ENCODE measurements at places on chromosomes 13 and 19. TPM values are rescaled to one million over a fixed set of nuclear protein-coding genes. Genes with fewer than 3 reads are reported as not detected.

Gene TMPRSS9
- polyA plus RNA-seq = 1.1 TPM

Gene KPTN
- 25.7 TPM for polyA plus RNA-seq

Gene SYCN
- not detected for polyA plus RNA-seq

Gene NBEA
- 3.1 TPM for polyA plus RNA-seq

Gene ZNF69
- 1.8 TPM for polyA plus RNA-seq

Gene CYP4F8
- not detected for polyA plus RNA-seq

Gene PRSS57
- polyA plus RNA-seq = 0.24 TPM

DNA sequence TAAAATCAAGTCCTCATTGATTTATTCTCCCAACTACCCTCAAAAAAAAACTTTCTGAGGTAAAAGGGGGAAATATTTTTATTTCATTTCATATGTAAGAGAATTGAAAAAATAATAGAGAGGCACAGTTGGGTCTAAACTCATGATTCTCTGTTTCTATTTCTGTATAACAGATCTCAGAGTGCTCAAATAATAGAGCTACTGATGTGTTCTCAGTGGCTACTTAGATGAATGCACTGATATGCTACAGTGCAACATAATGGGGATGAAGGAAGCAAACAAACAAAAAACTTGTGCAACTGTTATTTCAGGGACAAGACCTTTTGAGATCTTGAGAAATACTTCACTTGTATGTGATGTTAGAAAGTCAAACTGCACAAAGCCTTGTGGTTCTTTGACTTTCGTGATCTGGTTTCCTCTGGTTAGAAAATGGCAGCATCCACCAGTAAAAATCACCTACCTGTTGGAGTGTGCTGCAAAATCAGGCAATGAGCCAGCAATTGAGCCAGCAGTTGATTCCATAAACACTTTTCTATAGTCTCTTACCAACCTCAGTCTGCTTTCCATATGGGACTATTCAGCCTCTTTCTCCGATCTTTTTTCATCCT, 9.7 kb upstream of the DACH1 start:
- no peak for DNase-seq

DNA sequence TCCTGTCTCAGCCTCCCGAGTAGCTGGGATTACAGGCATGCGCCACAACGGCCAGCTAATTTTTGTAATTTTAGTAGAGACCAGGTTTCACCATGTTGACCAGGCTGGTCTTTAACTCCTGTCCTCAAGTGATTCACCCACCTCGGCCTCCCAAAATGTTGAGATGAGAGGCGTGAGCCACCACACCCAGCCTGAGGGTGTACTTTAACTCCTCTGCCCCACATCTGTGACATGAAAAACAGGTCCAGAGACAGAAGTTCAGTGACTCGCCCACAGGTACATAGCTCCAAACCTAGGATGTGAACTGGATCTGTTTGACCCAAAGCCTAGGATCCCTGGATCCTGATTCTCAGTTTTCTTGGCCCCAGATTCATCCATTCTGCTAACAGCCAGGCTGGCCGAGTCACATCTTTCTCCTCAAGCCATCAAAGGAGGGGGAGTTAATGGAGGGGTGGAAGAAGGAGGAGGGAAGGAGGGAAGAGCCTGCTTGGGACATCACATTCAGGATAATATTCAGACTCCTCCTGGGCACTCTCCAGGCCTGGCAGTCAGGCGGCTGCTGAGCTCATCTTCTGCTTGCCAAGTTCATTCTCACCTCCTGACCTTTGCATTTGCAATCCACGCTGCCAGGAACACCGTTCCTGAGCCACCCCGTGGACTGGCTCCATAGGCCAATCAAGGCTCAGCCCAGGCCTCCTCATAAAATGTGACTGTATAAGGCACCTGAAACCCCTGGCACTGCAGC, 3.1 kb downstream of the SPC24 start:
- DNase-seq = no peak

DNA sequence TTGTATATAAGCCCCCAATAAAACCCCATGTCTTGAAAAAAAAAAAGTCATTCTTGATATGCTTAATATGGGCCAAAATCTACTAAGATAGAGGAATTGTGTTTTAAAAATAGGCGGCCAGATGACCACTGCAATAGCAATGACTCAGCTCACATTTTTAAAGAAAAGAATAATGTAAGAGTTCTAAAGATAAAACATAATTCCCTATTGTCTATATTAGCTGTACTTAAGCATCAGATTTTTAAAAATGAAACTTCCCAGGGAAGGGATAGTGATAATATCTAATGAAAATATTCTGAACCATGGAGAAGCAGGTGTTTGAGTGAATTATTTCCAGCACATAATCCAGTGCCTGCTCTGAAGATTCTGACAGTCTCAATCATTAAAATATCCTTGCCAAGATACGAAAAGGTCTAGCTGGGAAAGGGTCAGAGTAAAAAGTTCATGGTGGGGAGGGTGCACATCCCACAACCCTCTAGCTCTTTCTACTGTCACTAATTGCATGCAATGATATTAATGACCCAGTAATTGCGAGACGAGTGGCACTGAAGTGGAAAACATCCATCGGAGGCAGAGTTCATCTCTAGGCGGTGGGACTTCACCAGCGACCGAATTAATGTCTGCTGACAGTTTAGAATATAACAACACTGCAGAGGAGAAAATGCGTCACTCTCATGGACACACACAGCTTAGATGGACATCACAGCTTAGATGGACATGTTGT, 31.6 kb downstream of the EFNB2 start:
- no peak for DNase-seq

- peak; percentile 81 for DNase-seq
Measured at GRCh38 chr19:42252365-42253244, 2.3 kb downstream of the ERF start.

DNA sequence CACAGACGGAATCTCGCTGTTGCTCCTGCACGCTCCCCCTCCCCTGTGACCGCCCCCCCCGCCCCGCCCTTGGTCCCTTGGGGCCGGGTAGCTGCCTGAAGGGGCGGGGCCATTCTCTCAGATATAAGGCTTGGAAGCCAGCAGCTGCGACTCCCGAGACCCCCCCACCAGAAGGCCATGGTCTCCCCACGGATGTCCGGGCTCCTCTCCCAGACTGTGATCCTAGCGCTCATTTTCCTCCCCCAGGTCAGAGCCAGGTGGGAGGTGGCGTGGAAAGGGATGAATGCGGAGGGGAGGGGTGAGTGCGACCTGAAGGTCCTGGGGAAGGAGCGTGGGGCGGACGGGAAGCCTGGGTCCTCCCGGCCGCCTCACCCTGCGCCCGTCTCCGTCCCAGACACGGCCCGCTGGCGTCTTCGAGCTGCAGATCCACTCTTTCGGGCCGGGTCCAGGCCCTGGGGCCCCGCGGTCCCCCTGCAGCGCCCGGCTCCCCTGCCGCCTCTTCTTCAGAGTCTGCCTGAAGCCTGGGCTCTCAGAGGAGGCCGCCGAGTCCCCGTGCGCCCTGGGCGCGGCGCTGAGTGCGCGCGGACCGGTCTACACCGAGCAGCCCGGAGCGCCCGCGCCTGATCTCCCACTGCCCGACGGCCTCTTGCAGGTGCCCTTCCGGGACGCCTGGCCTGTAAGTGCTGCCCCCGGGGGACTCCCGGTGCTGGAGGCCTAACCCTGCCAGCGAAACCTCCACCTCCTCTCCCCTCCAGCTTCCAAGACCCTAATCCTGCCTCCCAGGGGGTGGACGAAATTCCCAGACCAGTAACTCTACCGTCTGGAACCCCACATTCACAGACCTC, at the start of gene DLL3:
DLL3 (plus strand) TSS at position 150 of the 845 bp plus-strand sequence; CDS start at position 178, 28 bp downstream.
- DNase-seq = peak; percentile 73

DNA sequence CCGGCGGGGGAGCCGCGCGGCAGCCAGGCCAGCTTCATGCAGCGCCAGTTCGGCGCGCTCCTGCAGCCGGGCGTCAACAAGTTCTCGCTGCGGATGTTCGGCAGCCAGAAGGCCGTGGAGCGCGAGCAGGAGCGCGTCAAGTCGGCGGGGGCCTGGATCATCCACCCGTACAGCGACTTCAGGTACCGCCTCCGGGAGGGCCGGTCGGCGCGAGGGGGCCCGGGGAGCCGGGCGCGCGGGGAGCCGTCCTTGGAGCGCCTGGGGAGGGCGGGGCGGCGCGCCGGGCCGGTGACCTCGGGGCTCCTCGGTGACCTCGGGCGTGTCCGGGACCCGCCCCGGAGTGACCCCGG, 690 bp downstream of the HCN2 start:
- no peak for DNase-seq

GRCh38 chr19:18946918-18947317, 5.9 kb upstream of the HOMER3 start:
- no peak for DNase-seq

- DNase-seq = no peak
Measured at GRCh38 chr19:32406161-32407003, 812 bp downstream of the DPY19L3 start.

DNA sequence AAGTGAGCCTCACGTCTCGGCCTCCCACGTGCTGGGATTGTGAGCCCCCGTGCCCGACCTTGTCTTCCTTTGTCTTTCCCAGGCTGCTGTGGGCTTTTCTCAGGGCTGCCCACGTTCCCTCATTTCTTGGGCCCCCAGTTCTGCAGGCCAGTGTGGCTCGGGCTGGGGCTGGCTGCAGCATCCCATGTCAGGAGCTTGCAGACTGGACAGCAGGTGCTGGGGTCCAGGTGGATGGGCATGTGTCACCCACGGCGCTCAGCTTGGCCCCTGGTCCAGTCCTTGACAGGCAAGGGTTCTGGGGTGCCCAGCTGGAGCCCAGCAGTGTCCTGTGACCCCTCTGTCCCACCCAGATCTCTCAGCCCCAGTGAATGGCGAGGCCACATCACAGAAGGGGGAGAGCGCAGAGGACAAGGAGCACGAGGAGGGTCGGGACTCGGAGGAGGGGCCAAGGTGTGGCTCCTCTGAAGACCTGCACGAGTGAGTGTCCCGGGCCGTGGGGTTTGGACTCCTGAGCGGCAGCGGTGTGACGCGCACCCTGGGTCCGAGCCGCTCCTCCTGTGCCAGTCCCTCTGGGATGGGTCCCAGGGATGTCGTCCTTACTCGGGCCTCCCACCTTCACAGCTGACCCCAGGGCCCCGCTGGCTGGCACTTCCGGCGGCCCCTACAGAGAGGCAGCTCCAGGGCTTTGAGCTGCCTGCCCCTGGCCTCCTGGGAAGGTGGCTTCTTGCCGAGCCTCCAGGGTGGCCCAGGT, 17.3 kb downstream of the PLIN4 start:
- no peak for DNase-seq

GRCh38 chr19:50001775-50002174, 23.4 kb downstream of the VRK3 start:
- no peak for DNase-seq

DNA sequence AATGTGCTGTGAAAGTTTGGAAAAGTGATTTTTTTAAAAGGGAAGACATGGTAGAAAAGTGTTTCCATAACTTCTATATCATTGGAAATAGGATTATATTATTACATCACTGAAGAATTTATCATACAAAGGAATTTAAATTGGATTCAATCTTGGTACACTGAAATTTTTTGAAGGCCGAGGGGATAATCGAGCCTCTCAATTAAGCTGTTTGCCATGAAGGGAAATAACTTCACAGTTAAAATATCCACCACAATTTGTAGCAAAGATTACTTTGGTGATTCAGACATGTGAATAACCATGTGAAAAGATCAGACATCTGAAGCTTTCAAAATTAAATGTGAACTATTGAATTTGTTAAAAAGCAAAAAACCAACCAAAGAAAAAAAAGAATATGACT, 215.3 kb downstream of the KLF5 start:
- DNase-seq = no peak

- no peak for DNase-seq
Measured at GRCh38 chr19:10797078-10797477, 38.9 kb downstream of the TMED1 start.

DNA sequence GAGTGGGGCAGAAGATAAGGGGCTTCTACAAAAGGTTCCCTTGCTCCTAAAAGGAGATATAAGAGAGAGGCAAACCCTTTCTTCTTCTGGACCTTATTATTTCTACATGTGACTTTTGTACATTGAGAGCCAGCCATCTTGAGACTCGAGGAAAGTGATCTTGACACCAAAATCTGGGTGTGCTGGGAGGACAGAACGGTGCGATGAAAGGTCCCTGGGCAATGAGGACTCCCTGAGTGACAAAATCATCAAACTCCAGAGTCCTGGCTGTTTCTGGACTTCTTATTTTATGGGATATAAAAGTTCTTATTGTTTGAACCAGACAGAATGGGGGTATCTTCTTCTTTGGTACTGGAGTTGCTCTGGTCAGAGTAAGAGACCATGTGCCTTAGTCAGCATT, 411.0 kb downstream of the ZNF536 start:
- DNase-seq = no peak

- DNase-seq = no peak
Measured at GRCh38 chr13:73367886-73368285, 309.1 kb downstream of the KLF5 start.

GRCh38 chr13:29081036-29081435, 260.9 kb downstream of the MTUS2 start:
- DNase-seq = no peak

GRCh38 chr13:72180253-72180952, 313.4 kb upstream of the DACH1 start:
- DNase-seq = no peak

- DNase-seq = no peak
Measured at GRCh38 chr13:74597526-74597925, 463.3 kb upstream of the KLF12 start.

GRCh38 chr19:20999731-21000352, 20.6 kb upstream of the ZNF430 start:
- peak; percentile 88 for DNase-seq

DNA sequence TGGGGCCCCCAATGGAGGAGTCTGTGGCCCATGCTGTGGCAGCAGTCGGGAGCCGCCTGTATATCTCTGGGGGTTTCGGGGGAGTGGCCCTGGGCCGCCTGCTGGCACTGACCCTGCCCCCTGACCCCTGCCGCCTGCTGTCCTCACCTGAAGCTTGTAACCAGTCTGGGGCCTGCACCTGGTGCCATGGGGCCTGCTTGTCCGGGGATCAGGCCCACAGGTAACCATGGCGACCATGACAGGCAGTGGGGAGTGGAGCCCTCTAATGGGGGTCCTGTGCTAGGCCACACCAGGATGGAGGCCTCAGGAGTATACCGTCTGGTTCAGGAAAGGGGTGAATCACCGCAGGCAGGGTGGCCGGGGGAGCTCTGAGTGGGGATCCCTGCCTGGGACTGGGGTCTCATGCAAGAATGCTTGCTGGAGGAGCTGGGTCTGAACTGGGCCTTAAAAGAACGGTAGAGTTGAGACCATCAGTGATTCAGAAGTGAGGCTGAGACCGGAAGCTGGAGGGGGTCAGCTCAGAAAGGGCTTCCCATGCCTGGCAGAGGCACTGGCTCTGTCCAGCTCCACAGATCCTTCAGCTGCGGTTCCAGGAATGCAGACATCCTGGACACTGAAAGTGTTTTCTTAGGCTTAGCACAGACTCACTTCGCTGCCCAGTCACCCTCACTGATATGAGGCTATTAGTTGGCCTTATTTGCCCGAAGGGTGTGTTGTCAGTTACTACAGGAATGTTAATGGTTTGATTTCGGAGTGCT, 29.1 kb downstream of the CNFN start:
- DNase-seq = no peak

GRCh38 chr13:46953331-46953730, 56.5 kb upstream of the HTR2A start:
- no peak for DNase-seq

GRCh38 chr13:97000295-97000925, 6.1 kb upstream of the OXGR1 start:
- no peak for DNase-seq
